Stimulated activated naive CD4-positive, alpha-beta T cell (primary cell): ENCODE measurements at places on chromosomes 1 and 21.

- DNase-seq = no peak
Observed at GRCh38 chr1:186775881-186776560, 52.7 kb upstream of the PLA2G4A start.

- DNase-seq = no peak
Observed at GRCh38 chr1:198903203-198903602, 264.4 kb downstream of the PTPRC start.

- no peak for DNase-seq
Observed at GRCh38 chr1:67755619-67756018, 70.6 kb downstream of the GADD45A start.

DNA sequence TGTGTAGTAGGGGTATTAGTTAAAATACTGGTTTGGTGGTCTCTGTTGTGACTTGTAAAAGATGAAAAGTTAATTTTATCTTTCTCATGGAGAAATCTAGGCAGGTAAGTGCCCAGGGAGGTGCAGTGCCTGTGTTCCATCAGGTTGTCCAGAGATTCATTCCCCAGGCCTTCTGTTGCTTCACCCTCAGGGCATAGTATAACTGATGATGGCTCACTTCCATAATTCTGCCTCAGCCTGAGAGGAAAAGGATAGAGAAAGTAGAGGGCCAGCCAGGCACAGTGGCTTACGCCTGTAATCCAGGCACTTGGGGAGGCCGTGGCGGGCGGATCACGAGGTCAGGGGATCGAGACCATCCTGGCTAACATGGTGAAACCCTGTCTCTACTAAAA, 153.9 kb downstream of the FMN2 start:
- DNase-seq = no peak

GRCh38 chr1:2606396-2606880, 19.9 kb downstream of the PRXL2B start:
- DNase-seq = no peak

- no peak for DNase-seq
Observed at GRCh38 chr1:232992227-232992626, 41.8 kb downstream of the NTPCR start.

- DNase-seq = no peak
Observed at GRCh38 chr1:44282704-44283426, 69.6 kb downstream of the DMAP1 start.
